ENCODE measurements at places on chromosomes 6 and 20.

DNA sequence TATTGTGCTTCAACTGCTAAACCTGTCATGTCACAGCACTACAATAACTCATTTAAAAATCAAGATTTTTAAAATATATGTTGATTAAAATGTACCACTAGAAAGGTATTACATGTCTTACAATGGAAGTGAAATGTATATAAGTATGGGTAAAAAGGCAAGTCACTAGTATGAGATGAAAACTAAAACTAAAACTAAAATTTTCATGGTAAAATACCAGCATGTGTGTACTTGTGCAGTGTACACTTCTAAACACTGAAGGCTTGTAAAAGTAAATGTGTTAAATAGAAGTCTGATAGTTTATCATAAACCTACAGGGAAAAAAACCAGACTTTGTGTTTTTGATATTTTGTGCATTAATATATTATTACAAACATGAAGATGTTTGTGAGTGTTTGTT, 13.7 kb upstream of the TMEM244 start:
- H3K27me3 ChIP-seq, result no peaks in the 10 kb centered on the region
- DNase-seq, result no peak
- no peak overlapping the region for H3K4me3 ChIP-seq
- H3K36me3 ChIP-seq, result no peaks in the 10 kb centered on the region

GRCh38 chr6:94357381-94357980, 938.1 kb upstream of the EPHA7 start:
- DNase-seq, result no peak
- no peaks in the 10 kb centered on the region for H3K27me3 ChIP-seq
- H3K27ac ChIP-seq, result no peak overlapping the region
- H3K4me1 ChIP-seq, result no peaks in the 10 kb centered on the region
- H3K4me3 ChIP-seq, result no peak overlapping the region

- DNase-seq, result no peak
- no peaks in the 10 kb centered on the region for H3K4me1 ChIP-seq
- peaks cover 23% of the 10 kb centered on the region for H3K27me3 ChIP-seq
- no peaks in the 10 kb centered on the region for H3K36me3 ChIP-seq
- no peak overlapping the region for H3K4me3 ChIP-seq
Measured at GRCh38 chr20:36175016-36175415, 20.5 kb downstream of the EPB41L1 start.

- peak overlapping the region; percentile 11 for H3K4me3 ChIP-seq
- H3K27ac ChIP-seq, result no peak overlapping the region
- peaks cover 2% of the 10 kb centered on the region for H3K36me3 ChIP-seq
- peaks cover 23% of the 10 kb centered on the region for H3K4me1 ChIP-seq
Measured at GRCh38 chr6:170297576-170298330, 6.9 kb upstream of the DLL1 start.

DNA sequence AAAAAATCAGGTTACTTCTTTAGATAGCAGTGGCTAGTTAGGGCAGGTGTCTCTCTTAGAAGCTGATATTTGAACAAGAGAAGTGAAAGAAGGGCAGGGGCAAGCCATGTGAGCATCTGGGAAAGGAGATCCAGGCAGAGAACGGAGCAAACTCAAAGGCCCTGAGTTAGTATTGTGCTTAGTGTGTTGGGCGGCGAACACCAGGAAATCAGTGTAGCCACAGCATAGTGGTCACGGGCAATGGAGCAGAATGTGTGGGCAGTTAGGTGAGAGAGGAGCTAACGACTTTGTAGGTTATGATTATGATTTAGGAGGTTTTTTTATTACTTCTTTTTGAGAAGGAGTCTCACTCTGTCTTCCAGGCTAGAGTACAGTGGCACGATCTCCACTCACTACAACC, 229.3 kb downstream of the TMEM242 start:
- H3K4me3 ChIP-seq, result no peak overlapping the region
- peaks cover 40% of the 10 kb centered on the region for H3K4me1 ChIP-seq
- peaks cover 18% of the 10 kb centered on the region for H3K36me3 ChIP-seq
- no peaks in the 10 kb centered on the region for H3K27me3 ChIP-seq
- H3K27ac ChIP-seq, result peak overlapping the region; percentile 24
- no peak for DNase-seq

DNA sequence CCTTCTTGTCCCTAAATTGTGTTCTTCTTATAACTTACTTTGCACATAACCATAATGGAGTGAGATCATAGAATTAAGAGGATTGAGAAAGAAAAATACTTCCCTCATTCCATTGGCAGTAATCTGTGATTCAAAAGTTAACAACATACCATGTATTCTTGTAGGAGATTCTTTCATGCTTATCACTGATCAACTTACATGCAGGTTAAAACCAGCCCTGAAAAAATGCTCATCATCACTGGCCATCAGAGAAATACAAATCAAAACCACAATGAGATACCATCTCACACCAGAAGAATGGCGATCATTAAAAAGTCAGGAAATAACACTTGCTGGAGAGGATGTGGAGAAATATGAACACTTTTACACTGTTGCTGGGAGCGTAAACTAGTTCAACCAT, 36.5 kb upstream of the GFRAL start:
- DNase-seq, result no peak
- H3K27ac ChIP-seq, result no peak overlapping the region
- no peaks in the 10 kb centered on the region for H3K27me3 ChIP-seq

- peaks cover 66% of the 10 kb centered on the region for H3K4me1 ChIP-seq
- peaks cover 4% of the 10 kb centered on the region for H3K36me3 ChIP-seq
- H3K27me3 ChIP-seq, result no peaks in the 10 kb centered on the region
- no peak for DNase-seq
- peak overlapping the region; percentile 73 for H3K27ac ChIP-seq
- no peak overlapping the region for H3K4me3 ChIP-seq
Measured at GRCh38 chr6:127762284-127762683, 138.6 kb downstream of the THEMIS start.

DNA sequence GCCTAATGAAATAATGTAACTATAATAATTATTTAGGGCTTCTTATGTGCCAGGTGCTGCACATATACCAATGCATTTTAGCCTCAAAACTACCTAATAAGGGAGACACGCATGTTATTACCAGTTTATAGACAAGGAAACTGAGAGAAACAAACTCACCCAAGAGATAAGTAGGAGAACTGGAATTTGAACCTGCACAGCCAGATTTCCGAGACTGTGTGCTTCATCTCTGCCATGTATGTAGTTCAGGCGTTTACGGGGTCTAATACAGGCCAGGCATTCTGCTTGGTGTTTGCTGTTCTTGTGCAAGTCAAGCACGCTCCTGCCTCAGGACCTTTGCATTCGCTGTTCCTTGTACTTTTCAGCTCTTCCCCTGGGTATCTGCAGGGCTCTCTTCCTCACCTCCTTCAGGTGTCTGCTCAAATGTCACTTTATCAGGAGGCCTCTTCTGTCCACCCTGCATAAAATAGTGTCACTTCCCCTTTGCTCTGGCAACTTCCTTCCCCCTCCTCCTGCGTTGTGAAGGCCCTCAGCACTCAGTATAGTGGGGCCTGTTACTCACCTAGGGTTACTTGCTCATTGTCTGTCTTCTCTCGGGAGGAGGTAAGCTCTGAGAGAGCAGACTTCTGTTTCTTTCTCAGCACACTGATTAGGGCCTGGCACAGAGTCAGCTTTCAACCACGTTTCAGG, 6.1 kb upstream of the NSFL1C start:
- no peaks in the 10 kb centered on the region for H3K36me3 ChIP-seq
- DNase-seq, result no peak
- no peak overlapping the region for H3K4me3 ChIP-seq
- peaks cover 6% of the 10 kb centered on the region for H3K4me1 ChIP-seq

DNA sequence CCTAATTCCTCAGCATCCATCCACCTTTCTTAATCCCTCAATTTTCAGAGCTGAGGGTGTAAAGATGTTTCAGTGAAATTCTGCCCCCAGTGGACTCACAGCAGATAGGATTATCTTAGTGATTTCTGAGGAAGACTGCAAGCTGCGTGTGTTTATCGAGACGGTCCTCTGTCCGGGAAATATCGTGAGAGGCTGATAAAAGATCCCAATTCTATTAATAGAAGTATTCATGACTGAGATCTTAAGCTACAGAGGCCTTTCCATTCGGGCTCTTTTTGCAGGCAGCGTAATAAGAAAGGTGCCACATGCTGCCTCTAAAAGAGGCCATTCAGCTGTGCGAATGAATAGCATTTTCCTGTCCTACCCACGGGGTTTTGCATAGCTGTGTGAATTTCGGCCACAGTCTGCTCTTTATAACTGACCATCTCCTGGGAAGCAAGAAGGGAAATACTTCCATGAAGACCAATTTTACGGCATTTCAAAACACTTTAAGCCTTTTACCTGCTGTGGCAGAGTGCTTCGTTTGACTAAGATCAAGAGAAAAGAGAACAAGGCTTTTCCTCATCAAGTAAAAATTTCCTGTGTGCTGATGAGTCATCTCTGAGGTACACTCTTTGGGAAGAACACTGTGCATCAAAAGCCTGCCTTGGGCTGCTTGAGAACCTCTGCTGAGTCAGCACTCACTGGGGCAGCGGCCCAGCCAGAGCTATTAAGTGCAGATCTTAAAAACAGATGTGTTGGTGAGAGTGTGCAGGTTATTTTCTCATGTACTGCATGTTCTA, 208.8 kb downstream of the ARHGAP18 start:
- DNase-seq, result no peak
- H3K4me1 ChIP-seq, result peaks cover 10% of the 10 kb centered on the region
- no peaks in the 10 kb centered on the region for H3K36me3 ChIP-seq
- H3K27me3 ChIP-seq, result no peaks in the 10 kb centered on the region
- no peak overlapping the region for H3K27ac ChIP-seq

GRCh38 chr6:132933090-132933489, 118.7 kb downstream of the RPS12 start:
- no peak overlapping the region for H3K4me3 ChIP-seq
- peaks cover 60% of the 10 kb centered on the region for H3K27me3 ChIP-seq
- no peak for DNase-seq

DNA sequence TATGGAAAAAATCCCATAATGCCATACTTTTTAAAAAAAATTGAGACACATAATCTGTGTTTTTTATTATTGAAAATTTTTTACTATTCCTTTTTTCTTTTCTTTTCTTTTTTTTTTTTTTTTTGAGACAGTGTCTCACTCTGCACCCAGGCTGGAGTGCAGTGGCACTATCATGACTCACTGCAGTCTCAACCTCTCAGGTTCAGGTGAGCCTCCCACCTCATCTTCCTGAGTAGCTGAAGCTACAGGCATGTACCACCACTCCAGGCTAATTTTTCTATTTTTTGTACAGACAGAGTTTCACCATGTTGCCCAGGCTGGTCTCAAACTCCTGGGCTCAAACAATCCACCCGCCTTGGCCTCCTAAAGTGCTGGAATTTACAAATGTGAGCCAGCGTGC, 100.4 kb downstream of the AFG1L start:
- no peak for DNase-seq
- no peaks in the 10 kb centered on the region for H3K27me3 ChIP-seq
- H3K36me3 ChIP-seq, result no peaks in the 10 kb centered on the region
- H3K4me3 ChIP-seq, result no peak overlapping the region
- H3K4me1 ChIP-seq, result no peaks in the 10 kb centered on the region

DNA sequence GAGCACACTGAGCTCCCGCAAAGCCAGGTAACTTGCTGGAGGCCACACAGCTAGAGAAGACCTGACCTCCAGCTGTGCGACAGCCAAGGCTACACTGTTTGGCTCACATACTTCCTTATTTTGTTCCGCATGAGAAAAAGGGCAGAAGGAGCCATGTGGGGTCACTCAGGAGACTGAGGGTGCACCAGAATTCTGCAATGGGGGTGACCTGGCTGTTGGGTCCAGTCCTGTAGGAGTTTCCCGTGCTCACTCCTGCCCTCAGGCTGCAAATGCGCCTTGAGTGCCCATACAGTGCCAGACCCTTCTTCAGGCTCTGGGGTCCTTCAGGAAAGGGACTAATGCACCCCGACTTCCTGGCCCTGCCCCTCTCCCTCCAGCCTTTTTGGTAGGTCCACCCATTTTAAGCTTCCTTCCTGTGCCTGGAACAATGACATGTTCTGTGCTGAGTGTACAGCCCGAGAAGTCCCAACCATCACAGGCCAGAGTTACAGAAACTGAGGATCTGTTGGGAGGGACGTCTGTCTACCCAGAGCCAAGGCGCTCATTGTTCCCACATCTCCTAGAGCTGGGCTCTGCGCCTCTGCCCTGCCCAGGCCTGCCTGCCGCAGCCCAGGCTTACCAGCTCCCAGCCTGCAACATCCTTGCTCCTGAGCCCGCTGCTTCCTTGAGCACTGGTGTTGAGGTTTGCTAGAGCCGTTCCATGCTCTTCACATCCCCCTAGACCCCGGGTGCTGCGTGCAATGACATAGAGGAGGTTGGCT, 33.5 kb upstream of the CD93 start:
- no peak overlapping the region for H3K4me3 ChIP-seq
- no peaks in the 10 kb centered on the region for H3K4me1 ChIP-seq
- H3K27me3 ChIP-seq, result peaks cover 15% of the 10 kb centered on the region
- no peak for DNase-seq

- H3K27ac ChIP-seq, result no peak overlapping the region
- no peak overlapping the region for H3K4me3 ChIP-seq
- peaks cover 6% of the 10 kb centered on the region for H3K4me1 ChIP-seq
- H3K27me3 ChIP-seq, result no peaks in the 10 kb centered on the region
- peaks cover 69% of the 10 kb centered on the region for H3K36me3 ChIP-seq
Measured at GRCh38 chr20:37209661-37210314, 30.4 kb upstream of the MROH8 start.

GRCh38 chr20:16678779-16679178, 51.0 kb upstream of the SNRPB2 start:
- H3K4me1 ChIP-seq, result no peaks in the 10 kb centered on the region
- peaks cover 7% of the 10 kb centered on the region for H3K27me3 ChIP-seq
- no peak for DNase-seq
- no peaks in the 10 kb centered on the region for H3K36me3 ChIP-seq

DNA sequence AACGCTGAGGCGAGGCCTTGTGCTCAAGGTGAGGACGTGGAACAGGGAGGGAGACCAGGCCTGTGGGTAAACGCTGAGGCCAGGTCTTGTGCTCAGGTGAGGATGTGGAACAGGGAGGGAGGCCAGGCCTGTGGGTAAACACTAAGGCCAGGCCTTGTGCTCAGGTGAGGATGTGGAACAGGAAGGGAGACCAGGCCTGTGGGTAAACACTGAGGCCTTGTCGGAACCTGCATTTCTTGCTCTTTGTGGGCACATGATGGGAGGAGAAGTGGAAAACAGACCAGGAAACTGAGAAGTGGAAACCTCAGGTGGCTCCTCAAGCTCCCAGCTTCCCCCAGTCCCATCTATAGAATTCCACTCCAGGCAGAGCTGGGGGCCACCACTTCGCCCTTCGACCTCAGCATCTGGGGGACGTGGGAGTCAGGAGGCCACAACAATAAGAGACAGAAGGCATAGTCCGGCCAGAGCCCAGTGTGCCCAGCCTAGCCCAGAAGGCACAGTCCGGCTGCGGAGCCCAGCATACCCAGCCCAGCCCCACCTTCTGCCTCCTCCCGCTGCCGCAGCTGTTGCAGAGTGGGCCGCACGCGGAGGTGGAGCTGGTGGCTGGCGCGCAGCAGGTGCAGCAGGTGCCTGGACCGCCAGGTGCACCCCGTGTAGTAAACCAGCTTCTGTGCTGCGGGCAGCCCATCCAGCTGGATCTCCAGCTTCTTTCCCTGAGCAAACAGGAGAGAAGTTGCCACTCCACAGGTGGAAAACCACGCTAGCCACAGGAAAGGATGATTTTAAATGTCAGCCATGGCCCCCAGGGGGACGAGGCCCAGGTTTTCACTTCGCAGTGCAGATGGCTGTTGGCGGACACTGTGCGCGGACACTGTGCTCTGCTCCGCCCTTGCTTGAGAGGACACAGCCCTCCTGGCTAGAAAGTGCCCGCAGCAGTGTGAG, 17.5 kb downstream of the FRMD1 start:
- no peak for DNase-seq
- H3K36me3 ChIP-seq, result no peaks in the 10 kb centered on the region
- no peak overlapping the region for H3K27ac ChIP-seq
- H3K27me3 ChIP-seq, result no peaks in the 10 kb centered on the region
- H3K4me3 ChIP-seq, result no peak overlapping the region

All from central memory CD8-positive, alpha-beta T cell (primary cell).